SIG-M5 (cell line): ENCODE measurements at places on chromosomes 7 and 10.

- DNase-seq = no peak
Observed at GRCh38 chr7:13262929-13263530, 575.6 kb downstream of the ARL4A start.

DNA sequence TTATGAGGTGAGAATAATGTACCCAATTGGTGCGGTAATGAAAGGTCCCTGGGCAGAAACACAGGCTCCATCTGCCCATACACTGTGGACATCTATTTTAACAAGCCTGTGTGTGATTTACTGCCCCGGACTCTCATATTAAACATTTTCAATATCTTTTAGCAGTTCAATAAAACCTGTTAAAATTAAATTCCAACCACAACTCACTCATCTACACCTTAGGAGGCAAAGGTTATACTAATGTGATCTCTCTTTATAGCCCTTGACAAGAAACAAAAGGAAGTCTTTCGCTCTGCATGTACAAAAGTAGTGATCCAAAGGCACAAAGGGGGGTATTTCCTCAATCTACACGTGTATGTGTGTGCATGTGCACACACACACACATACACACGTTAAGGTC is 186.0 kb downstream of the PARD3 start:
- DNase-seq = no peak

DNA sequence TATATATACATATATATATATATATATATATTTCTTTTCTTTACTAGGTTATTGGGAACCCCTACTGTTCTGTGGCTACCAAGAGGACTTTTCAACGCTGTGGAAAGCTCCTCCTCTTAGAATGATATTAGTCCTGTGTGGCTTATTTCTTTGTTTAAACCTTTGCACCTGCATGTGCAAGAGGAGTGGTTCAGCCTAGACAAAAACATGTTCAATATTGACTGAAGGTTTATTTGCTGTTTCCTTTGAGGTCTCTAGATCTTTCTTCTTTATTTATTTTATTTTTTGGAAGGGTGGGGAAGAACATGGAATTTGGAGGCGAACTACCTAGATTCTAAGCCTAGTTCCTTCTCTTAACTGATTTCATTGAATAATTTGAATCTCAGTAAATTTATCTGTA is 118.1 kb downstream of the GNAT3 start:
- DNase-seq = no peak

GRCh38 chr7:41699516-41699915 is 3.4 kb downstream of the INHBA start:
- DNase-seq = no peak

DNA sequence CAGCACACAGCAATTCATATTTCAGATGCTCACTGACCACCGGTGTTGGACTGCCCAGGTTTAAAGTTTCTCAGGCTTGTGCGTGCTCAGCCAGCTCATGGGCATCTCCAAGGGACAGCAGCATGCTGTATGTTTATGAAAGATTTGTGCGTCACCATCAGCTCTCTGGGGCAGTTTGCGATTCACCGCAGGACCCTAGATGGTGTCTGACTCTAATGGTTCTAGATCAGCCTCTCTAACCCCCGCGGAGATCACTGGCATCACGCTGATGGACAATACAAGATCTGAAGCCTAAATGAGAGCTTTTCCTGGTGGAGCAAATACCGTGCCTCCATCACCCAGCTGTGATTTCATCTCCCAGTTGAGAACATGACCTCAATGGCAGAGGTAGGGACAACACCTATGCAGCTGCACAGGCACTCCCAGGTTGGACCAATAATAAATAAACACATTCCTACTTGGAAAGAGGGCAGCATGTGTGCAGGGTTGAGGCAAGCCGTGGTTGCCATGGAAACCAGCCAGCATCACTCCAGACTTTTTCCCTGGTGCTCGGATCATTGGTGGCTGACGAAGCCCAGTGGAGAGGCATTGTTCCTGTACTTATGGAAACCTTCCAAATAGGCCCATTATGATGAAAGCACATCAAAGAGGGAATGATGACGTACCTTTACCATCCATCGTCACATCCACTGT is 253.6 kb downstream of the KCNMA1 start:
- no peak for DNase-seq

DNA sequence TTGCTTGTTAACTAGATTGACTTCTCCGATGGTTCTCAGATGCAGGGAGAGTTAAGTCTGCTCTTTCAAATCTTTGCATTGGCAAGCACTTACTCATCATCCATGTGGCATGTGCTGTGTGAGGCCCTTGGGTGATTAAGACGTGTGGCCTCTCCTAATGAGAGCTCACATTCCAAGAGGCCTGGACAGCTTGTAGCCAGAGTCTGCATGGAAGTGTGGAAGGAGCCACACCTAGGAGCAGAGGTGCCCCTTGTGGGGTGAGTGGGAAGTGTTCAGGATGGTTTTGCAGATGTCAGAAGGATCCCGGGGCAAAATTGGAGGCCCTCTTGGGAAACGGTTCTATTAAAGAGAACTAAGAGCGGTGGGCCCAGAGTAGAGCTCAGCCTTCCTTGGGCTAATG is 225.9 kb downstream of the PAXIP1 start:
- no peak for DNase-seq
